Activated naive CD4-positive, alpha-beta T cell treated with anti-CD3 and anti-CD28 coated beads for 36 hours (primary cell): ENCODE measurements at places on chromosomes 3 and 15. TPM values are rescaled to one million over a fixed set of nuclear protein-coding genes. Genes with fewer than 3 reads are reported as not detected.

DNA sequence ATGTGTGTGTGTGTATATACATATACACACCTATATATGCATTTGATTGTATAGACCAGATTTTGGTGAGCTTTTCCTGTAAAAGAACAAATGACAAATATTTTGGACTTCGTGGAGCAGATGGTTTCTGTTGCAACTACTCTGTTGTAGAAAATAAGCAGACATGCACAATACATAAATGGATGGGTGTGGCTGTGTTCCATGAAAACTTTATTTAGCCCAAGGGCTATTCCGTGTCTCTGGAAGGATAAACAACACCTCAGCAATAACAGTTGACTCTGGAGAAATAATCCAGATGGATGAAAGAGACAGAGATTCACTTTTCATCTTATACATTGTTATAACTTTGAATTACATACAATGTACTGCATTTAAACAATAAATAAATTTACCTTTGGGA is 441.4 kb downstream of the CNTN3 start:
- H3K27ac ChIP-seq, result no peak overlapping the region
- no peaks in the 10 kb centered on the region for H3K4me1 ChIP-seq
- H3K27me3 ChIP-seq, result no peaks in the 10 kb centered on the region
- DNase-seq, result no peak
- no peak overlapping the region for H3K4me3 ChIP-seq

DNA sequence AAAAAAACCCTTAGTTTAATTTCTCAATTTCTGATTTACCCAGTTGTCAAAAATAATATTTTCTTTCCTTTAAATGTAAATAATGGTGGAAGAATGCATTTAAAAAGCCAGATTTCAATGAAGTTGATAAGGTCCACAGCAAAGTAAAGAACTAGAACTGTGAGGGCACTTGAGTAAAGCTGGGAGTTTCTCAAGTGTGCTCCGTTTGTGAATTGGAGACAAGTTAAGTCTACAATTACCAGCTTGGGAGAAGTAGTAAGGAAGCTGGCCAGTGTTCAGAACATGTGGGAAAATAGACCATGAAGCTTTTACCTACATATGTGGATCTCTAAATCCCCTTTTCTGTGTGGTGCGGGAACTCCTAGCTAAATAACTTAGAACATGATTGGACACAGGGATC is 239.4 kb downstream of the OXSM start:
- H3K27ac ChIP-seq, result no peak overlapping the region
- no peak overlapping the region for H3K4me3 ChIP-seq
- H3K27me3 ChIP-seq, result no peaks in the 10 kb centered on the region
- DNase-seq, result no peak

- peaks cover 2% of the 10 kb centered on the region for H3K4me1 ChIP-seq
- no peak for DNase-seq
- no peaks in the 10 kb centered on the region for H3K27me3 ChIP-seq
- H3K4me3 ChIP-seq, result no peak overlapping the region
- H3K27ac ChIP-seq, result no peak overlapping the region
These were observed 36.3 kb upstream of the TSC22D2 start for GRCh38 chr3:150371741-150372254.

- peak overlapping the region; percentile 94 for H3K27ac ChIP-seq
- peak; percentile 88 for DNase-seq
- peak overlapping the region; percentile 57 for H3K4me3 ChIP-seq
- peaks cover 42% of the 10 kb centered on the region for H3K4me1 ChIP-seq
- H3K27me3 ChIP-seq, result no peaks in the 10 kb centered on the region
- H3K36me3 ChIP-seq, result peaks cover 17% of the 10 kb centered on the region
These were observed 37.8 kb downstream of the ZNF445 start for GRCh38 chr3:44439499-44440295.

GRCh38 chr3:30286811-30287210 is 319.6 kb upstream of the TGFBR2 start:
- H3K27me3 ChIP-seq, result no peaks in the 10 kb centered on the region
- no peak overlapping the region for H3K4me3 ChIP-seq
- peaks cover 31% of the 10 kb centered on the region for H3K4me1 ChIP-seq
- no peak for DNase-seq

IFT80 gene
- 9.9 TPM for total RNA-seq

DNA sequence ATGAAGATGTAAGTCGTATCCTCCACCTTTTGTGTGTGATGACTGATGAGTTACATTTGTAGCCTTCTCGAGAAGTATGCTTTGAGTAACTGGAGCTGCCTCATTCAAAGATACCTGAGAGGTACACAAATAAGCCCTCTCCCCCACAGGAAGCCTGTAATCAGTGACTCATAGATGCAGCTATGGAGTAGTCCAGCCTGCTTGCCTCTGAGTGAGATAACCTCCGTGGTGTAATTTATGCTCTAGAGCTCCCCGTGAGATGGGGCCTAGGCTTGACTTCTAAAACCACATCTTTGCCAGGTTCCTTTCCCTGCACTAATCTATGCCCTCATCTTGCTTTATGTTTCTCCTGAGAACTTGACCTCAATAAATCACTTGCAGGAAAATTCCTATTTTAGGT is 291.7 kb downstream of the SUCLG2 start:
- H3K4me3 ChIP-seq, result no peak overlapping the region
- no peak overlapping the region for H3K27ac ChIP-seq
- H3K36me3 ChIP-seq, result no peaks in the 10 kb centered on the region
- H3K27me3 ChIP-seq, result no peaks in the 10 kb centered on the region

FEZF2 gene
- not detected for total RNA-seq

DNA sequence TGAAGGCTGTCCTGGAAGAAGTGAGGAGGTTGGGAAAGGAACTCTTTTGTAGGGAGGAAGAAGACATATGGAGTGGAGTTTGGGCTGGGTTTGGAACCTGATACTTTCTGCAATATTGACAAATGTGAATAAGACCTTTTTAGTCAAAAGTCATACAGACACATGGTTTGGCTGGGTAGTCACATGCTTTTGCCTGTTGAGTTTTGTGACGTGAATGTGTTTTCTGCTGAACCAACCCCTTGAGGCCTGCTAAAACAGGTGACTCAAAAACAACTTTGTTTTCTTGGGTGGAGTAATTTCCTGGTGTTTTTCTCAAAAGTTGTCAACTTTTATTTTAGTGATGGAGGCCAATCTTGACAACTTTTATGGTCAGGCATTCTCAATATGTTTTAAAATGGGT is 39.4 kb upstream of the CCR4 start:
- H3K4me3 ChIP-seq, result no peak overlapping the region
- DNase-seq, result no peak
- peaks cover 5% of the 10 kb centered on the region for H3K36me3 ChIP-seq
- H3K27me3 ChIP-seq, result no peaks in the 10 kb centered on the region

- H3K4me1 ChIP-seq, result peaks cover 6% of the 10 kb centered on the region
- H3K27ac ChIP-seq, result no peak overlapping the region
- H3K36me3 ChIP-seq, result no peaks in the 10 kb centered on the region
- no peak overlapping the region for H3K4me3 ChIP-seq
- no peak for DNase-seq
These were observed 115.5 kb downstream of the ADCY5 start for GRCh38 chr3:123333401-123333800.

HGD gene
- not detected for total RNA-seq

DNA sequence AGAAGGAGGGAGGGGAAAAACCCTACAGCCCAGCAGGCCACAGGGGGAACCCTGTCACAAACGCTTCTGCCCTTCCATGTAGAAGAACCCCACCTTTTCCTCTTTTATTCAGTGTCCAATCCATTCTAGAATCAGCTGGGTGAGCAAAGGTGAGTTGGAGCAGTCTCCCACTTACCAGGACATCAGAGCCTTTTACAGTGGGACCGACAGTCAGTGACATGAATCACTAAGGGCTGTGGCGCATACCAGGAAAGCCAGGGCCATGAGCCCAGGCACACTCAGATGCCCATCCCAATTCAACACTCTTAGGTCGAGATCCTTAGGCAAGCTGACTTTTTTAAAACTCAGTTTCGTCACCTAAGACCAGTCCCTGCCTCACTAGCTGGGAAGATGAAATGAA is 146.1 kb downstream of the AQP9 start:
- no peaks in the 10 kb centered on the region for H3K27me3 ChIP-seq
- H3K36me3 ChIP-seq, result no peaks in the 10 kb centered on the region
- DNase-seq, result no peak
- peaks cover 9% of the 10 kb centered on the region for H3K4me1 ChIP-seq

DNA sequence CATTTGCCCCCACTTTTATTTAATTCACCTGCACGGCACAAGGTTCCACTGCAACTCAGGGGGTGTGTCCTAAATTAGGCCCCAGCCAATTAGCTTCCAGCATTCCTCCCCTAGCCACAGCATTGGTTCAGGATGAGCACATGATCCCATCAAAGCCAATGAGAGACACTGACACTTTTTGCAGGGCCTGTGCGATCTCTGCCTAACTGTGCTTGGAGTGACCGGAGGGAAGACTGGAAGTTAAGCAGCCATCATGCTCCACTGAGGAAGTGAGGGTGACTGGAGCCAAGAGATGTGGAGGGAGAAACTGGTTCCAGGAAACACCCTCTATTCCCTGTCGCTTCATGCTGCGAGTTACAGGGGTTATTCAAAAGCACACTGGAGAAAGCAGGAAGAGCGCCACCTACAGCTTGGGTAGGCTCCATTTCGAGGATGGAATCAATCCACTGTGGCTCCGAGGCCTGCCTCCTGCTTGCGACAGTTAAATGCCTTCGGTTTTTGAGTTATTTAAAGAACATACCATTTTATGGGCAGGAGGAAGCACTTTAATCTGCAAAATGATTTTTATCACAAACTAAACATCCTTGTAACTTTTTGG is 122.2 kb upstream of the WNT5A start:
- no peak overlapping the region for H3K27ac ChIP-seq
- no peaks in the 10 kb centered on the region for H3K4me1 ChIP-seq
- peaks cover 2% of the 10 kb centered on the region for H3K27me3 ChIP-seq

ASB14 gene
- not detected for total RNA-seq

- H3K36me3 ChIP-seq, result peaks cover 11% of the 10 kb centered on the region
- no peak overlapping the region for H3K27ac ChIP-seq
- DNase-seq, result peak; percentile 39
- no peaks in the 10 kb centered on the region for H3K27me3 ChIP-seq
- peaks cover 25% of the 10 kb centered on the region for H3K4me1 ChIP-seq
- H3K4me3 ChIP-seq, result peak overlapping the region; percentile 96
These were observed 393 bp downstream of the ERICH6 start for GRCh38 chr3:150703299-150703755.

- H3K4me1 ChIP-seq, result no peaks in the 10 kb centered on the region
- peaks cover 13% of the 10 kb centered on the region for H3K27me3 ChIP-seq
- no peak within 1 kb of the TSS for H3K4me3 ChIP-seq
- no peak within 1 kb of the TSS for H3K27ac ChIP-seq
These were observed at the start of gene ST3GAL6 for GRCh38 chr3:98763076-98763475. ST3GAL6 (plus strand) TSS chr3:98763340; CDS start chr3:98768441, 5,101 bp downstream.

DNA sequence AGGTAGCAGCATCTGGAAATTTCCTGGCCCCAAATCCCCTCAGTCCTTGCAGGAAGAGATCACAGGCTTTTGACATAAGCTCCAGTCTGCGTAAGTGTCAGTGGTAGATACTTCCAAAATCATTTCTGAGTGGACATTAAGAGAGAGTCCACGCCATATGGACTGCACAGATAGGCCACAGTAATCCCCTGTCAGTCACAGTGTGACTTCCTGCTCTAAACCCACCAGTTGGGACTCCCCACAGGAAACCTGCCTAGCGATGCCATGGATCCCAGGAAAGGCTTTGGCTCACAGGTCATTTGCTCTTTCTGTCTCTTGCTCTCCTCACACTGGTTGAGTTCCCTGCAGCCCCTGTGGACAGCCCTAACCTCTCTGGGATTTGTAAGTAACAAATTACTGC is 28.8 kb upstream of the MKRN3 start:
- H3K27ac ChIP-seq, result no peak overlapping the region
- H3K4me3 ChIP-seq, result no peak overlapping the region
- H3K36me3 ChIP-seq, result no peaks in the 10 kb centered on the region
- DNase-seq, result no peak

ADAM10 gene
- total RNA-seq, result 76.3 TPM

DNA sequence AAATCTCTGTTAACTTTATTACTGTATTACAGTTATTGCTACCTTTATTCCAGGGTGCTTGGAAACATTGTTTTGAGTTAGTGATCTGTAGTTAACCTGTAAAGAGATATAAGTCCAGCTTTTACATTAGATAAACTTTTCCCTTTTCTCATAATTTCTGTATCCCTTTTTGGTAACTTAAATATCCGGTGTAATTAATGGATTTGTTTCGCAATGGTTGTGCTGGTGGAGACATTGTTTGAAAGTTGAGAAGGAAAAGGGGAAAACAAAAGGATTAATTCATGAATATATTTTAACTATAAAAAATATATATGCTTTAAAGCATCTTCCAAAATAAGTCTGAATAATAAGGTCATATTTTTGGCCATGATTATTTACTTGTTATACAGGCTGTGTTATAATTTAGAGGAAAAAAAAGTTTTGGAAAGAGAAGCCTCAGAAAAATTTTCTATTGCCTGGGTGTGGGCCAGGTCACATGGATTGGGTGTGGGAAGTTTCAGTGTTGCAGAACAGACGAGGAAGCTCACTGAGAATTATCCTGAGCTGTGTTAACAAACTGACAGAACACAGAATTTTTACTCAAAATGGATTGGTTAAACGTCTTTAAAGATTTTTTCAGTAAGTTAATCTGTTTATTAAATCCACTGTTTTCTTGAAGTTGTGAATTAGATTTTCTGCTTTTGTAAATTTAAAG is 27.7 kb upstream of the IL20RB start:
- no peaks in the 10 kb centered on the region for H3K27me3 ChIP-seq
- H3K4me3 ChIP-seq, result no peak overlapping the region
- no peak for DNase-seq
- H3K36me3 ChIP-seq, result peaks cover 40% of the 10 kb centered on the region
- H3K27ac ChIP-seq, result no peak overlapping the region

DNA sequence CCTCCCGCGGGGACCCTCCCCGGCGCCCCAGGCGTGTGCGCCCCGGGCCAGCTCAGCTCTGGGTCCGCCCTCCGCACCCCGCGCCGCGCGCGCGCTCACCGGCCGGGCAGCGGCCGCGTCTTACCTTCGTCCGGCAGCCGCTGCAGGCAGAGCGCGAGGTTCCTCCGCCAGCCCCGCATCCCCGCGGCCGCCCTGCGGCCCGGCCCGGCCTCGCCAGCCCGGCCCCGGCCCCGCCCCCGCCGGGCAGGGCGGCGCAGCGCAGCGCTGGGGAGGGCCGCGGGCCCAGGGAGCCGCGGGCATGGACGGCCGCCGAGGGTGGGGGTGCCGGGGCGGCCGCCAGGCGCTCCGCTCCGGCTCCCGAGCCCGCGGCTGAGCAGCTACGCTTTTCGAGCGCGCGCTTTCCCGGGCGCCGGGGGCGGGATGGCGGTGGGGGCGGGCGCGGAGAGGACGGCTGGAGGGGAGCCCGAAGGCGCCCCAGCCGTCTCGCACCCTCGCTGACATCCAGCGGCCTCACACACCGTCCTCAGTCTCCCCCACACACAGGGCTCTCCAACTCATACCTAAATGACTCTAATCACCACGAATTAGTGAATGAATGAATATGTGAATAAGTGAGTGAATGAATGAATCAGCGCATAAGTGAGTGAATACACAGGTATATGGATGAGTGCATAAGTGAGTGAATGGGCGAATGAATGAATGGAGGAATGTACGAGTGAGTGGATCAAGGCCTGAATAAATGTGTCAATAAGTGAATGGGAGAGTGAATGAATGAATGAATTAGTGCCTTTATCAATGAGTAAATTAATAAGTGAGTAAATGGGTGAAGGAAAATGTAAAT is 48.5 kb upstream of the CCDC174 start:
- H3K4me1 ChIP-seq, result peaks cover 3% of the 10 kb centered on the region
- no peak overlapping the region for H3K4me3 ChIP-seq
- H3K27me3 ChIP-seq, result peaks cover 60% of the 10 kb centered on the region
- no peak overlapping the region for H3K27ac ChIP-seq
- DNase-seq, result no peak

- H3K27me3 ChIP-seq, result no peaks in the 10 kb centered on the region
- H3K36me3 ChIP-seq, result no peaks in the 10 kb centered on the region
- no peak overlapping the region for H3K4me3 ChIP-seq
- DNase-seq, result no peak
- no peak overlapping the region for H3K27ac ChIP-seq
These were observed 1487.0 kb upstream of the GBE1 start for GRCh38 chr3:83248454-83248853.
